Calu3 (cell line): ENCODE measurements at places on chromosomes 1 and 21. TPM values are rescaled to one million over a fixed set of nuclear protein-coding genes. Genes with fewer than 3 reads are reported as not detected.

KCND3 gene
- total RNA-seq, result 0.07 TPM in 1 of 2 replicates, not detected in the other

ECE1 gene
- 83.0 and 101 TPM in 2 replicates for total RNA-seq

ITLN1 gene
- total RNA-seq, result 0.54 TPM in 1 of 2 replicates, not detected in the other

DNA sequence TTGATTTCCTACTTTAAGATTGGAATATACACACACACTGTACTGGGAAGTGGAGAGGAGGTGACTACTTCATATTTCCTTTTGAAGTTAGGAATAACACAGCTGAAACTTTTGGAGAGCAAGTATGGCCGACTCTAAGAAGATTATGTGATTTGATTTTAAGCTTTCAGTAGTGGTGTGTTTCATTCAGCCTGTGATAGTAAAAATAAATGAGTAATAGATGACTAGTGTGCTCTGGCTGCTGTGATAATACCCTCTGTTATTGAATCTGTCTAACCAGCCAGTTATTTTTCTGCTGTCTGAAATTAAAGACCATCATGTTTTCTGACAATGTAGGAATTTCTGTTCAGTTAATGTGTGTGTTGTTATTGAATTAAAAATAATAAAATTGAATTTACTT is 48.3 kb downstream of the CTTNBP2NL start:
- H3K27ac ChIP-seq, result no peak overlapping the region
- no peaks in the 10 kb centered on the region for H3K36me3 ChIP-seq
- H3K4me3 ChIP-seq, result no peak overlapping the region
- no peak for DNase-seq

GRCh38 chr1:246333855-246334254 is 173.2 kb downstream of the SMYD3 start:
- no peaks in the 10 kb centered on the region for H3K4me1 ChIP-seq
- no peak for DNase-seq
- H3K27ac ChIP-seq, result no peak overlapping the region
- no peak overlapping the region for H3K4me3 ChIP-seq

- H3K36me3 ChIP-seq, result peaks cover 28% of the 10 kb centered on the region
- no peak overlapping the region for H3K4me3 ChIP-seq
- H3K27me3 ChIP-seq, result no peaks in the 10 kb centered on the region
- H3K4me1 ChIP-seq, result no peaks in the 10 kb centered on the region
Measured at GRCh38 chr21:45513003-45513717, 29.1 kb downstream of the SLC19A1 start.

KIF17 gene
- total RNA-seq, result not detected in 2 replicates

DNA sequence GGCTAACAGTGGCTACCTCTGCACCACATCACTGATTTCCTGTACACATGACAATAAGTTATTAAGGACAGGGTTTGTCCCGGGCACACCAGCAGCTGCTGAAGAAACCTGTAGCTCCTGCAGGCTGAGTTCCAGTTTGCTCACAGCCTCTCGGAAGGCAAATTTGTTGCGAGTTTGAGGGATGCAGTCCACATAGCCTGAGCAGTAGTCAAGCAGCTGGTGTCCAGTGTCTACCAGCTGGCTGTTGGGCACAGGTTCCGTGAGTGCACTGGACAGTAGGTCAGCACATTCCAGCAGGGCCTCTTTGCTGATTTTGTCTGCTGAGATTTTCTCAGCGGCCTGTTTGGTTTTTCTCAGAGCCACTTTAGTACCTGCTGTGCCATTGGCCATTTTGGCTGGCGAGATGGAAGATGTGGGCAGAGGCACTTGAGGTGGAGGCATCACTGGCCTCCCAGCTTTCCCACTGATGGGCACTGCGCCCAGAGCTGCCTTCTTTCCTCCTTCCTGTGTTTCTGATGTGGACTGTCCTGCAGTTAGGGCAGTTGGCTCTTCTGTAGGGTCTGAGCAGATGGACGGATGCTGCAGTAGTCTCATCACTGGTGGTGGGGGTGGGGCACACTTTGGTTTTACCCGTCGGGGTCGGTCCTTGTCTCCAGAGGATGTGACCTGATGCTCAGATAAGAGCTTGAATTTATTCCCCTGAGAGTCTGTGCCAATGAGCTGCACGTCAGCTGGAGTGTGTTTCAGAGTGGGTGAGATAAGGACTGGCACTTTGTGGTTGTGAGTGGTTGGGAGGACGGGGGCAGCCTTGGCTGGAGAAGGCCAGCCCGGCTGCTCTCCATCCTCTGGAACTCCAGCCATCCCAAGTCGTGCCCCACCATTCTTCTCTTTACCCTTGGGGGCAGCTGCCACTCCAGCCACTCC is 26.1 kb downstream of the TOR3A start:
- peak overlapping the region; percentile 10 for H3K27ac ChIP-seq
- H3K4me1 ChIP-seq, result no peaks in the 10 kb centered on the region
- no peak for DNase-seq
- peaks cover 44% of the 10 kb centered on the region for H3K36me3 ChIP-seq

KIF26B gene
- total RNA-seq, result 0.86 and 1.1 TPM in 2 replicates

CATSPERE gene
- 0.49 and 1.3 TPM in 2 replicates for total RNA-seq

- DNase-seq, result no peak
- no peaks in the 10 kb centered on the region for H3K36me3 ChIP-seq
- H3K27ac ChIP-seq, result no peak overlapping the region
- peaks cover 13% of the 10 kb centered on the region for H3K27me3 ChIP-seq
- peaks cover 10% of the 10 kb centered on the region for H3K4me1 ChIP-seq
Measured at GRCh38 chr1:177208920-177209319, 38.2 kb downstream of the BRINP2 start.
